Stimulated activated CD4-positive, alpha-beta T cell treated with anti-CD3 and anti-CD28 coated beads, Interleukin-2, amount 100 ng/mL, for 24 hours (primary cell): ENCODE measurements at places on chromosomes 13 and 19.

- DNase-seq = no peak
Observed at GRCh38 chr13:39148513-39148961, 110.3 kb downstream of the NHLRC3 start.

DNA sequence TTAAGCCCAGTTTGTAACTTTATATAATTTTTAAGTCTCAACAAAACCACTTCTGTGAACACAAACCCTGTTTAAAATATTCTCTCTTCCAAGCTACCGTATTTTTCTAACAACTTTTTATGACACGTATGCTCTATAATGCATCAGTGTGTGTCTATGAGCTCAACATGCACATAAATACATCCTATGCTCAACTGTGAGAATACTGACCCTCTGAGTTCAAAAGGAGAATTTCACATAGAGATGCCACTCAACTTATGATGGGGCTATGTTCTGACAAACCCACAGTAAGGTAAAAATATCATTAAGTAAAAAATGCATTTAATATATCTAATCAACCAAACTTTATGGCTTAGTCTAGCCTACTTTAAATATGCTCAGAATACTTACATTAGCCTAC, 1139.7 kb upstream of the SPRY2 start:
- DNase-seq = no peak

GRCh38 chr19:1512671-1513498, at the start of gene ADAMTSL5:
ADAMTSL5 (minus strand) TSS chr19:1513019; CDS start chr19:1510943, 2,076 bp downstream.
- DNase-seq = peak; percentile 83

DNA sequence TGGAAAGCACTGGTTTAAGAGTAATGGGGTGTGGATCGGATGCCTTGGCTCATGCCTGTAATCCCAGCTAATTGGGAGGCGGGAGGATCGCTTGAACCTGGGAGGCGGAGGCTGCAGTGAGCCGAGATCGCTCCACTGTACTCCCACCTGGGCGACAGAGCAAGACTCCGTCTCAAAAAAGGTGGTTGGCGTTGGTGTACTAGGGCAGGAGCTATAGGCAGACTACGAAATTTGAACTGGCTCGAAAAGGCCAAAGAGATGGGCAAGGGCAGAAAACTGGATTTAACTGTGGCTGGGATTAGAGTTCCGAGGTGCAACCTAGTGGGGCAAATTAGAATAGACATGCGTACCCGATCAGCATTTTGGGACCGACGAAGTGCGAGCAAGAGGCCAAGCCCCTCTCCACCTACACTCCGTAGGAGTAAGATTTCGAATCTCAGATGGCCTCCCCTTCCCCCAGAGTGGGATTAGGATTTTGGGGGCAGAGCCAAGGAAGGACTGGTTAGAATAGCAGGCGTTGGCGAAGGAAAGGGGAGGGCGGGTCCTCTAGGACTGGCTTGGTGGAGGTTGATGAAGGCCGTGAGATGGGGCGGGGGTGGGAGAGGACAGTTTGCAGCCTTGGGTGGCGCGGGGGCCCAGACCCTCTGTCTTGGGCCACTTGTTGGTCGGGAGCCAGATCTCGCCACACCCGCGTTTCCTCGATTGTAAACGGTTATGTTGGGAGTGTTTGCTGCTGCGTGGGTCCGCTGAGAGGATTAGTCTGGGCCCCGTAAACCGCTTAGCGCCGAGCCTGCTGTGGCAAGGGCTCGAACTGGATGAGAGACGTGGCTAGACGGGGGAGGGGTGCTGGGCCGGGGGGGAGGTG, 2.0 kb upstream of the INAFM1 start:
- no peak for DNase-seq

- DNase-seq = peak; percentile 5
Observed at GRCh38 chr13:73090116-73090822, 31.5 kb downstream of the KLF5 start.

DNA sequence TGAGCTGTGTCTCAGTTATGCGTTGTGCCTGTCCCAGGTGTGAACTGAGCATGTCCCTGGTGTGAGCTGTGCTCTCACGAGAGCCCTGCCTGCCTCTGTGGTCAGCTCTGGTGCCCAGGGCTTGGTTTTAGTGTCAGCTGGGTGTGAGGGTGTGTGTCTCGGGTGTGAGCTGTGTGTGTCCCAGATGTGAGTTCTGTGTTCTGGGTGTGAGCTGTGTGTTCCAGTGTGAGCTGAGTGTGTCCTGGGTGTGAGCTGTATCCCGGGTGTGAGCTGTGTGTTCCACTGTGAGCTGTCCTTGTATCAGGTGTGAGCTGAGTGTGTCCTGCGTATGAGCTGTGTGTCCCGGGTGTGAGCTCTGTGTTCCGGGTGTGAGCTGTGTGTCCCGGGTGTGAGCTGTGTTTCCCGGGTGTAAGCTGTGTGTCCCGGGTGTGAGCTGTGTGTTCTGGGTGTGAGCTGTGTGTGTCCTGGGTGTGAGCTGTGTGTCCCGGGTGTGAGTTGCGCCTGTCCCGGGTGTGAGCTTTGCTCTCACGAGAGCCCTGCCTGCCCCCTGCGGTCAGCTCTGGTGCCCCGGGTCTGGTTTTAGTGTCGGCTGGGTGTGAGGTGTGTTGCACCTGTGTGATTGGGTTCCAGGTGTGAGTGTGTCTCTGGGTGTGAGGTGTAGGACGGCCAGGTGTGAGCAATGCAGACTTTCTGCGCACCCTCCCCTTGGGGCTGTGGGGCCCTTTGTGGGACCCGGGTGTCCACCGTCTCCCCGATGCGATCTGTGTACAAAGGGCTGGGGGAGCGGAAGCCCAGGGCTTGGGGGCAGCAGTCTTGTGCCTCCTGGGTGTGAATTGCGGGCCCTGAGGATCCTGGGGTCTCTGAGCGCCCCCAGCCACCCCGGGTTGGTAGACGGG, 7.1 kb upstream of the PEAK3 start:
- no peak for DNase-seq

DNA sequence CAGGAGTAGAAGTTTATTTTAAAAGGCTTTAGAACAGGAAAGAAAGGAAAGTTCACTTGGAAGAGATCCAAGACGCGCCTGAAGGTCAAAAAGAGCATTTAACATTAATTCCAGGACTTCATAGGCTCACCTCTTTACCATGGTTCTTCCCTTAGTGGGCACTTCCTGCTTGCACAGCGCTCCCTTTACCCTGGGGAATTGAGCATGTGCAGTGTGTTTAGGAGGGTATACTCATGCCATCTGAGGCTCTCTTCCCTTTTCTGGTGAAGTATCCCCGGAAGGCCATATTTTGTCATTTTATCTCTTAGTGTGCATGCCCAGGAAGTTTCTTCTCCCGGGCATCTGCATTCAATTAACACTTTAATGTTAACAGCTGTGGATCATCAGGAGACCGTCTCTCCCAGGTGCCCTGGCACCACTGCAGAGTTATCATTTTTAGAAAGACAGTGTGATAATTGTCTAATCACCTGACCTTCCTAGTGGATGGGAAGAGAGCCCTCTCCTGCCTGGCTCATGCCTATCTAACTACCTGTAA, 66.1 kb upstream of the ABCC4 start:
- no peak for DNase-seq
